SHP77 (cell line): ENCODE measurements at places on chromosomes 1 and 21.

GRCh38 chr1:205211839-205212536 is 486 bp upstream of the DSTYK start:
- no peak for DNase-seq

- no peak for DNase-seq
These were observed 429 bp downstream of the FCGR2A start for GRCh38 chr1:161505686-161506085.

DNA sequence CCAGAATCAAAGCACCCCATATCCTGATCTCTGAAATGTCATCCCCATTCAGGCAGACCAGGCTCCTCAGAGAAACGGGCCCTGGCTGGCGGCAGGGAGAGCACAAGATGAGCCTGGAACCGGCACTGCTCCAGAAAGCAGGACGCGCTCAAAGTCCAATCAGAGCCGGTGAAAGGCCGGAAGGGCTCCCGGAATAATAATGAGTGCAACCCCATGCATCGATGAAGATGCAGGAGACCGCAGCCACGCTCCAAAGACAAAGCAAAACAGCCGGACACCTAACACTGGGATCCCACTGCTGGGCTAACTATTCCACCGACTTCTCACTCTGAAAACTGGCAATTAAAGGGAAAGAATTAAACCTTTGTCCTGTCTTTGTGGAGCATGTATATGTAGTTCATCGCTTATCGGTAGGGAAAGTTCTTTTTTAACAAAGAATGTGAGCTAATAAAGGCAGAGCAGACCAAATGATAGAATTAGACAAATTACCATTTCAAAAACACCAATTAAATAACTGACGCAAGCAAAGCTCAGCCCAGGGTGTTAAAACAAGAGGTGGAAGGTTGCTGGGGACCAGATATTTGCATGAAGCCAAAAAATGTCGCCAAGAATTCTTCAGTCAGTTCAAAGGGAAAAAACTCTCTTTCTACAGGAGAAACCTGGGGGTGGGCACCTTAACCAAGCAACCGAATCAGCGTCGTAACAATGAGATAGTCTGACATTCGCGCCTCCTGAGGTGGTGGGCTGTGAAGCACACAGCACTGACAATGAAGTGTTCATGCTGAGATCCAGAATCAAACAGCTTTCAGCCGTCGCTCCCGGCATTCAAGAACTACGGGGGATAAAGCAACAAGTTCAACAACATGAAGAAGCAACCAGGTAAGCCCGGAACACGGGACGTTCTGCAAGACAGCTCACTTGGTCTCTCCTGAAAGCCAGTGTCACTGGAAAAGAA is 95.2 kb downstream of the NPHP4 start:
- DNase-seq: no peak

GRCh38 chr1:227999056-227999930 is 7.5 kb upstream of the WNT3A start:
- peak; percentile 80 for DNase-seq

GRCh38 chr1:26890467-26890796 is 349 bp upstream of the GPN2 start:
- no peak for DNase-seq

- DNase-seq: no peak
These were observed 673.3 kb downstream of the KCNT2 start for GRCh38 chr1:195934817-195935553.

DNA sequence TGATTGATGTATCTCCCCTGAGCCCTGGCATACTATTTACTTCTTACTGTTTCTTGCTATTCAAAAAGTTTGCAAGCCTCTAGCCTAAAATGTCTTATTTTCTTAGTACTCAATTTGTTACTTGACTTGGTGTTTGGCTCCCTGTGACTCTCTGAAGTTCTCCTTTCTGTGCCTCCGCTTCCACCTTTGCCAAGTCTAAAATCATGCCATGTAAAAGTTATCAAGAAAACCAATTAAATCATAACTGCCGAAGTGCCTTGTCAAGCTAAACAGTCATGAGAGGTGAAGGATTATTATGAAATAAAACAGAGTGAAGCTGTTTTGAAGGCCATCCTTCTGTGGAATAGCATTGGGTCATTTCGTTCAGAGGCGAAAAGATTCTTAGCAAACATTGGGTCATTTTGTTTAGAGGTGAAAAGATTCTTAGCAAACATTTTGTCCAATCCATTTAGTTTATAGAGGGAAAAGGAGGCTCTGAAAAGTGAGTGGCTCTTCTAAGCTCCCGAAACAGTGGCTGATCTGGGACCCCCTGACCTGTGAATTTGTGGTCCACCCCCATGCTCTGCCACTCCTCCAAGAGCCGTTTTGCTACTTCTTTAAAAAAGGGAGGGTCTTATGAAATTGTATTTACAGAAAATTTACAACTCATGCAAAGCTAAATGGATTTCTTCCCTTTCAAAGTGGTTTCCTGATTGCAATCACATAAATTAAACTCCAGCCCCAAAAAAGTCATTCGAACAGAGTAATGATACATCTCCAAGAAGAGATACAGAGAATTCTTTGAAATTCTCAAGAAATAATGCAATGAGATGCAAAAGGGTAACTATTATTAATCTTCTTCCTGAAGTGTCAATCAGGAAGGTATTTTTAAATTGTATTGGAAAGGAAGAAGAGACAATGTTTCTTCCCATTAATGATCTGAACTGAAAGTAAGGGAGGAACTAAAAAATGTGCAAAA is 141.4 kb downstream of the RUNX1 start:
- DNase-seq: no peak
